Effector memory CD4-positive, alpha-beta T cell (primary cell): ENCODE measurements at places on chromosomes 3 and 15.

- DNase-seq: no peak
Observed at GRCh38 chr3:126158912-126159454, 21.4 kb downstream of the ALDH1L1 start.

DNA sequence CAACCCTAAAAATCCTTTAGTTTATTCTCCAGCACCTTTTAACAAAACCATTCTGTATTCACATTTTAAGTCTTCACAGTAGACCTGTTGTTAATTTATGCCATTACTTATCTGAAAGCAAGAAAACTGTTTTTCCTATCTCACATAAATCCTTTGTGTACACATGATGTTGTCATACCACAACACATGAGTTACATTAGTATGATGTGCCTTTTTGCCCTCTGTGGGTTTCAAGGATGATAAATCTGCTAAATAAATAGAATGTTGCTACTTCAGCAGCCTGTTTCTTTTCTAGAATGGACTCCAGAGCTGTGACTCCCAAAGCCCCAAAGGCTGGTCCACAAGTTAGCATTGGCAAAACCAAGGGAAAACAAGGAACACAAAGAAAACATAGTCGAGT is 151.6 kb downstream of the SERPINI1 start:
- no peak for DNase-seq

DNA sequence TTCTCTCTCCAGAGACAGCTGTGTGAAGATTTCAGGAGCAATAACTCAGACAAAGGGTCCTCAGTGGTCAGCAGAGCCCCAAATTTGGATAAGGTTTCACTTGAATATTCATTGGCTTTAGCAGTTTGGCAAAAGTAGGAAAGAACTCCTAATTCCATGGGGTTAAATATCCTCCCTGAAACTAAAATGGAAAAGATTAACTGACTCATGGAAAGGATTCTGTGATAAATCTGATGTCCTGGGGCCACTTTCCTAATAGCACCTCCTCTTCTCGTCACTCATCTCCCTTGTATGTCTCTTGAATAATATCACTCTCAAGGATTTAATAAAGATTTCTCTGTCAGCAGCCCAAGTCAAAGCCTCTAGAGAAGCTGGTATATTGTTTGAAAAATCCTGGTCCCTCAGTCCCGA is 33.3 kb upstream of the TBC1D23 start:
- DNase-seq: no peak

DNA sequence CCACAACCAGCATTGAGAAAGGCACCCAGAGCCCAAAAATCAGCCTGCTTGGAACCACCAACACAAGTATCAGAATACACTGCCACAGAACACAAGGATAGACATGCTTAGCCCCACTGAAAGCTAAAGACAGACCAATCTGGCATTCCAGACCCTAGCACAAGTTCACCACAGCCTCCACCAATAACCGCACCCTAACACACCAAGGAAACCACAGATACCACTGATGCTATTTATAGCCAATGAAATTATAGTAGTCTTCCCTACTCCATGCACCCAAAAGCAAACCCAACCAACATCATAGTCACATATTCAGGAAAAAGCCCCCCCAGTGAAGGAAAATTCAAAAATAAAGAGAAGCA is 83.9 kb upstream of the STT3B start:
- no peak for DNase-seq

- DNase-seq: no peak
Observed at GRCh38 chr3:15940641-15941040, 142.9 kb upstream of the ANKRD28 start.
